ENCODE measurements at places on chromosomes 11 and 22.

GRCh38 chr22:38348751-38349496 lies 31.7 kb upstream of the CSNK1E start:
- DNase-seq = no peak

DNA sequence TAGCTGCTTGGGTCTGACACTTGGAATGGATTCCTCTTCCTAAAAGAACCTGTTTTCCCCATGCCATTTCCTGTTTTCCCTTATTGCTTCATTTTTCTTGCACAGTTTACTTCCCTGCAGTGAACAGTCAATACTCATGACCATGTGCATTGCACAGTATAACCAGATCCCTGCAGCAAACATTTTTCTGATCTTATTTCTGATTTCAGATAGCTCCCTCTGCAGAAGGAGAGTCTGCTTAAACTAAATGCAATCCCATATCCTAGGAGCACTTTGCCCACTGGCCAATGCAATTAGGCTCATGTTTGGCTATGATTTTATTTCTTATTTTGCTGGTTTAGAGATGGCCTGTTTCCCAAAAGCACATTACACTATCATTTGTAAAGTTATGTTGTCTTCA lies 96.7 kb upstream of the CD44 start:
- DNase-seq = no peak

- DNase-seq = no peak
These were observed 20.4 kb downstream of the GGT5 start for GRCh38 chr22:24224468-24224867.

GRCh38 chr11:27357250-27357649 lies 5.8 kb downstream of the CCDC34 start:
- DNase-seq = no peak

DNA sequence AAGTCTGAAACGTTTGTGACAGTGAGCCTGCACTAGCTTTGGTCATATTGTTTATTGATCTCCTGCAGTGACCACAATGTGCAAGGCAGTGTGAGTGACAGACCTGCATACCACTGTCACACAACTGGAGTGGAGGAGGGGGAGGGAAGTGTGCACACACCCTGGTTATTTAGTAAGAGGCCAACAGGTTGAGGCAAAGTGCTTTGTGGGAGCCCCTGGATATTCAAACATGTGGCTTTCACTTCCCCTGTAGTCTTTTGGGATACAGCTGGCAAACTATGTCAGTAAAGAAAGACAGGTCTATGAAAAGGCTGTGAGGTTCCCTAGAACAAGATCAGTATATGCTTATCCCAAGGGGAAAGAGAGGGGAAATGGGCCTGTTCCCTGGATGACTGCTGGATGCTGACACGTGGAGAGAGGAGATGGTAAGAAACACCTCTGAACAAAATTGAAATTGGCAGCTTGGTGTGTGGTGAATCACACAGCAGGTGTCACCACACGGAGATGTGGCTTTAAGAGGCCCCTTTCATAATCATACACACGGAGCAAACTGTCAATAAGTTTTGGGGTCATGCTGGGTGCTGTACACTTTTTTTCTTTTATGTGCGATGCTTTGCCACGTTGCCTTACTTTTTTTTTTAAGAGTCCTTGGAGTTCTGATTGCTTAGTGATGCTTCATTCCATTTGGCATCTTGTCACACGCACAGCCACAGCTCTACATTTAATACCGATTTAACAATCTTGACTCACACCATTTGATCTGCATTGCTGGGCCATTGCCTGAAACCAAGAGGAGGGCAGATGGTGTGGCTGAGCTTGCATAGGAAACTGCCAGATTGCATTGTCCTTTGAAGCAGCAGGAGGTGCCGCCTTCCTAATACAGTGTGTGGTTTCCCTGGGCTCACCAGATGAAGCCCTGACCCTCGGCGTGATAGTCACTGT lies 11.3 kb downstream of the OSBP2 start:
- peak; percentile 86 for DNase-seq
